ENCODE measurements at places on chromosomes 3 and 15.
A peak's percentile ranks its signal among the peaks of the same experiment; 100 is the strongest.

DNA sequence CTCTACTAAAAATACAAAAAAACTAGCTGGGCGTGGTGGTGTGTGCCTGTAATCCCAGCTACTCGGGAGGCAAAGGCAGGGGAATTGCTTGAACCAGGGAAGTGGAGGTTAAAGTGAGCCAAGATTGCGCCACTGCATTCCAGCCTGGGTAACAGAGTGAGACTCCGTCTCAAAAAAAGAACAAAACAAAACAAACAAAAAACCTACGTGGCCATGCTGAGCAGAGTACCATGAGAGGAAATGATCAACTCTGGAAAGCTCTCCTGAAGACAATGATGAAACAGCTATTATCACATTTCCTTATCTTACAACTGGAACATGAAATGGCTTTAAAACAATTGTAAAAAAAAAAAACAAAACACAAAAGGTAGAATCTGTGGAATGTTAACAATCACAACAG is 75.2 kb downstream of the CHSY1 start:
- no peak for DNase-seq

- DNase-seq = no peak
Measured at GRCh38 chr3:12175844-12176453, 17.2 kb upstream of the TIMP4 start.

GRCh38 chr15:72864681-72865080 is 81.1 kb upstream of the ADPGK start:
- DNase-seq = no peak

GRCh38 chr3:161016417-161017313 is 88.5 kb downstream of the B3GALNT1 start:
- DNase-seq = no peak

- DNase-seq = no peak
Measured at GRCh38 chr15:41855261-41855961, 16.8 kb downstream of the PLA2G4B start.

DNA sequence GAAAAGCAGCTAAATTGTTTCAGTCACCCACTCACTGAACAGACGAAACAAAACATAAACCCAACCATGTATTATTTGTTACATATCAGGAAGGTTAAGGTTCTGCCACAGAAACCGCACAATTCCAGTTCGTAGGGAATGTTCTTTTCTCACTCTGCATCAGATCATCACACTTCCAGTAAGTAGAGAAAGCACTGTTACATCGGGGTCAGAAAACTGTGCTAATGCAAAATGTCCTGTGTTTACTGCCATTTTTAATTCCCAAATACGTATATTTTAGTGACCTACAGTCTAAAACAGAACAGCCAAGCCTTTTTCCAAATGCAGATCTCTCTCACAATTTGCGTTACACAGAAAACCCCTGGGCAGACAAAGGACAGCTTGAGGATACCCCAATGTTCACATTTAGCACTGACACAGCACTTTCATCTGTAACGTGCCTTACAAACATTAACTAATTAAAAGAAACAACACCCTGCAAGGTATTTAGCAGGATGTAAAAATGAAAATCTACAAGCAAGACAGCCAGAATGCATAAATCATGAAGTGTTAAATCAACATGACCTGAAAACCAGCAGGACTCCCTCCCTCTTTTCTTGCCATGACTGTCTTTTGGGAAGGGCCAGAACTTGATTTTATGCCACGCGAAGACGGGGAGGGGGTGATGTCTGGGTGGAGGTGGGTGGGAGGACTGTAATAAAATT is 34.8 kb upstream of the SKIL start:
- no peak for DNase-seq

- no peak for DNase-seq
Measured at GRCh38 chr3:141255846-141256261, 24.2 kb downstream of the PXYLP1 start.

- no peak for DNase-seq
Measured at GRCh38 chr3:187913617-187914033, 168.4 kb upstream of the BCL6 start.

GRCh38 chr3:111911446-111911845 is 52.4 kb downstream of the PHLDB2 start:
- DNase-seq = no peak

DNA sequence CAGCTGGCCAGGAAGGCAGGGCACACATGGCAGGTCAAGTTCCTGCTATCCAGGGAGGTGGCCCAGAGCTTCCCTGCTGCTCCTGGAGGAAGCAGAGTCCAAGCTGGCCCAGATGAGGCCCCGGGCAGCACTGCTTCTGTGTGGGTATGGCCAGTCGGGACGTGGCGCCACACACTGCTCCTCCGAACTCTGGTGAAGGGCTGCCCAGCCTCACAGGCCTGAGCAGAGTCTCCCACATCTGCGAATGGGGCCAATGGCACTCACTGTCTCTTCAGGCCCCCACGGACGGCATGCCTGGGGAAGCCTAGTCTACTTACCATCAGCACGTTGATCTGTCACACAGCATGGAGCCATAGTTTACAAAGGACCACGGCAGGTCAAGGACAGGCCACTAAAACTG is 2.5 kb upstream of the PLA2G4F start:
- DNase-seq = no peak

DNA sequence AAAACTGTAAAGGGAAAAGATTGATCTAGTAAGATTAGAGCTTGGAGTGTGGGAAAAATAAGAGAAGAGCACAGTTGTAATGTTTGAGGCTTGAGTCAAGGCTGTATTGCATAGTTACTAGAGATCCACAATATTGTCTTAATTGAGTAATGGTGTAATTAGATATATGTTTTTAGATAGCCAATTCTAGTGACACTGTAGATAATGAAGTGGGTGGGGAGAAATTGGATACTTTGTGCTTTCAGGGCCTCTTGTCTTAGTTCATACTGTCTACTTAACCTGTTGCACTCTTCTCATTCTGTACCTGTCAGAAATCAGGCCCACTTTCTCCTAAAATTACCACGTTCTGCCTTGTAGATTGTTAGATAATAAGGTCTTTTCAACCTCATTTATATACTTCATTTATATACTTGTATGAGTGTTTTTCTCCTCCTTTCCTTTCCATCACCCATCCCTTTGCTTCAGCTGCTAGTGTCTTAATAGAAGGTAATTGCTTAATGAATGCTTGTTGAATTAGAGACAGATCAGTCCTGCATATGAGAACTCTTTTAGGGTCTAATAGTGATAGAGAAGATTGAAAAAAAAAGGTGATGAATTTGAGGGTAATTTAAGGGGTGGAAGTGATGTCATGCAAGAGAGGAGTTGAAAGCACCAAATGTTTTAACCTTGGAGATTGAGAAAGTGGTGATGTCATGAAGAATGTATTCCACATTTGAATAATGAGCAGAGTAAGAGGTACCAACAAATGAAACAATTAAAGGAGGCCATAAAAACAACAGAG is 32.0 kb downstream of the PIK3CA start:
- no peak for DNase-seq

GRCh38 chr15:36808411-36809160 is 229.2 kb downstream of the CDIN1 start:
- no peak for DNase-seq

GRCh38 chr3:130692455-130692854 is 54.2 kb downstream of the PIK3R4 start:
- DNase-seq = no peak

DNA sequence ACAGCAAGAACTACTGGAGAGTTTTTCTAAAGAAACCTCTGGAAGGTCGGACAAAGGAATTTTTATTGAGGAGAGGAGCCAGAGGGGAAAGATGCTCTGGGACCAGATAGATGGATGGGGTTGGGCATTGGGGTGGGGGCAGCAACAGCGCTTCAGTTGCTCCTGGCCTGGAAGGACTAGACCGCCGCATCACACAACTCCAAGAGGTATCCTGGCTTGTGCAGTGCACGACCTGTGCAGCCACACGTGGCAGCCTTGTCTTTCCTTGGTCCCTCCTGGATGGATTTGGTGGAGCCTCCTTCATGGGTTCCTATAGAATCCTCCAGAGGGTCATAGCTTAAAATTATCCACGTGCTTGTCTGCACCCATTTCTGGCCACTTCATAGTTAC is 23.0 kb downstream of the MAGEF1 start:
- no peak for DNase-seq

DNA sequence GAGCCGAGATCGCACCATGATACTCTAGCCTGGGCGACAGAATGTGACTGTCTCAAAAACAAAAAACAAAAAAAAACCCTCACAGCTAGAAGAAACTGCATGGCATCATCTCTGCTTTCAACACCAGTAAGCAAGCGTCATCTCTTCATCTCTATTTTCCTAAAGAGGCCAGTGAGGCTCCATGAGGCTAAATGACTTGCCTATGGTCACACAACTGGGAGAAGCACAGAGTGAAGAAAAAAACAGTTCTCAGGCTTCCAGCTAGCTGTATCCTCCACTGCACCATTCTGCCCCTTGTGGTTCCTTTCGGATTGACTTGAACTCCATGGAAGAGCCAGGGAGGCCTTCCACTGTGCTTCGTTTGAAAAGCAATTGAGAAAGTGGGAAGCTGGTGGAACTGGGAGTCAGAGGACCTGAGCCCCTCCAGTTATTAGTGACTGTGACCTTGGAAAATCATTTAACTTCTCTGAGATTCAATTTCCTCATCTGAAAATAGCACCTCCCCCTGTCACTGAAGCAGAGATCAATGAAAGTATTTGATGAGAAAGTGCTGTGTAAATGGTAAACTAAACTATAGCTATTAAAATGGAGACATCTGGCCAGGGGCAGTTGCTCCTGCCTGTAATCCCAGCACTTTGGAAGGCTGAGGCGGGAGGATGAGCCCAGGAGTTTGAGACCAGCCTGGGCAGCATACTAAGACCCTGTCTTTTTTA is 32.1 kb upstream of the DENND4A start:
- peak; percentile 79 for DNase-seq

GRCh38 chr3:124442463-124442862 is 287.8 kb upstream of the UMPS start:
- no peak for DNase-seq

DNA sequence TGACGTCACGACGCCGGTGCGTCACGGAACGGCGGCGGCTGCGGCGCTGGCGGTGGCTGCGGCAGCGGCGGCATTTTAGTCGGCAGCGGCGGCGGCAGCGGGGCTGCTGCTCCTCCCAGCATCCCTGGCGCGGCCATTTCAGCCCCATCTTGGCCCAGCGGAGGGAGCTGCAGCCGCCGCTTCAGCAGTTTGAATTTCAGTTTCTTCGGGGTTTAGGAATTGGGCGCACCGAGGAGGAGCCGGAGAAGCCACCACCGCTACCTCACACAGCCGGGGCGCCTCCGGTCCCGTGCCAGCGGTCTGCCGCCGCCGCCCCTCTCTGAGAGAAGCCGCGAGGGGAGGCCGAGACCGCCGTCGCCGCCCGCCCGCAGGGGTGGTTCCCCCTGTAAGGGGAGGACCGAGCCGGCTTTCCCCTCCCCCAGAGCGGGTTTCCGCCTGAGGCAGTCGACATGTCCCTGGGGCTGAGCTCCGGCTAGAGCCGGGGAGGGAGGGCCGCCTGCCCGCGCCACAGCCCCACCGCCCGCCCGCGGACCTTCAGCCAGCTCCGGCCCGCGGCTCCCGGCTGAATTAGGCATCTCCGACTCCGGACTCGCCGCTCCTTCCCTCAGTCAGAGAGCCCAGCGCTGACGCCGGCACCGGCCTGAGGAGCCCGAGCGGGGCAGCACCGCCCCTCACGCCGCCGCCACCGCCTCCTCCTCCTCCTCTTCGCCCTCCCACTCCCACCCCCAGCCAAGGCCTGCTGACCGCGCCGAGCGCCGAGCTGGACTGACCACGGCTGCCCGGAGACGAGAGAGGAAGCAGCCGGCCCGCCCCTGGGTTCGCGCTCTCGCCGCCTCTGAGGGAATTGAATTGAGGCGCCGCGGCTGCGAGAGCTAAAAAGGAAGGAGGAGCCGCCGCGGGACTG is at the start of gene TSC22D2:
Gene TSC22D2 (plus strand): TSS at position 78 of the 904 bp plus-strand sequence. CDS start 1,053 bp downstream, outside the sequence.
- DNase-seq = peak; percentile 94

DNA sequence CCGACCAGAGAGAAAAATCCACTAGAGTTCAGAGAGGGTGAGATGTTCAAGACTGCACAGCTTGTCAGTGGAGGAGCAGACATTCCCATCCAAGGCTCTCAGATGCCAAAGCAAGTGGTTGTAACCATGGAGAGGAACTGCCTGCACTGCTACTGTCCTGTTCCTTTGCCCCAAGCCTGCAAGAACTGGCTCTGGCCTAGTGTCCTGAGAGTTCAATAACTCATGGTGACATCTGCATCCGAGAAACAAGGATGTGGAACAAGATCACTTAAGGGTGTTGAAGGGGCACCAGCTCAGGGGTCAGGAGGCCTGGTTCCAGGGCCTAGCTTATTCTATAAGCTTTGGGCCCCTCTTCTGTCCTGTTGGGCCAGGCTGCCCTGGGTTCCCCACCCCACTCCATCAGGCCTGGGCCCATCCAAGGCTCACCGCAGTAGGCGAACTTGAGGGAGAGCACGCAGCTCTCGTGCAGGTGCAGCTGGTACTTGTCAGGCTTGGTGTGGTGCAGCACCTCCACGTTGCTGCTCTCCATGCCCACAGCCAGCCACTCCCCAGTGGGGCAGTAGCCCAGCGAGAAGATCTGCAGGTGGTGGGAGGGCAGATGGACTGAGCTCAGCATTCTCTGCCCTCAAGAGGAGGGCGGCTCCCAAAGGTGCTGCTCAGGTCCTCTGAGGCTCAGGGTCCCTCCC is 45.6 kb downstream of the TLE3 start:
- no peak for DNase-seq

- no peak for DNase-seq
Measured at GRCh38 chr3:13587442-13587841, 38.5 kb downstream of the FBLN2 start.

DNA sequence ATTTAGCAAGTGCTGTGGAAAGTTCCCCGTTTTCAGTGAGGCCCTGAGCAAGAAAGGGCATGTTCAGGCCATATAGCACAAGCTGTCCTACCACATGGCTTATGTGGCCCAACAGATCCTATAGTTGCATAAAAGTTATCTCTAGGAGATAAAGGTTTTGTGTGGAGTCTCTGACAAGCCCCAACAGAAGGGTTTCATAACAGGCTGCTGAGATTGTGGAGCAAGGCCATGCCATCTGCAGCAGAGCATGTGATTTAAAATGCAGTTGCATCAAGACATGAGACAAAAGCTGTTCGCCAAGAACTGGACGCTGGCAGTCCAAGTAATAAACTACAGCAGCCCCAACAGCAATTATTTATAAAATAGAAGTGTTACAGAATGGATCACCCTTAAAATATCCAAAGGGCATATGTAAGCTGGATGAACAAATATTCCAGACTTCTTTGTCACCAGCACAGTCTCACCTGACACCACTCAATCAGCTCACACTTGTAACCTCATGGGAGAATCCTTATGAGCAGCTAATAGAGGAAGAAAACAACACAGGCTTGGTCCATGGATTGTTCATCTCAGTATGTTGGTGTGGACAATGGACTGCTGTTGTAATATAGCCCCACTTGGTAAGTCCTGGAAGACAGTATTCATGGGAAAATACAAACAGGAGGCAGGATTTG is 14.4 kb upstream of the CLDN1 start:
- DNase-seq = no peak

- DNase-seq = peak; percentile 49
Measured at GRCh38 chr3:189233225-189233858, 61.6 kb downstream of the TPRG1 start.

- DNase-seq = peak; percentile 85
Measured at GRCh38 chr15:44427756-44428724, 611 bp downstream of the CTDSPL2 start.

- DNase-seq = no peak
Measured at GRCh38 chr15:58559904-58560588, 128.3 kb downstream of the LIPC start.
